ENCODE measurements at places on chromosomes 16 and 17. TPM values are rescaled to one million over a fixed set of nuclear protein-coding genes. Genes with fewer than 3 reads are reported as not detected.

TOX3 gene
- total RNA-seq, result not detected

DNA sequence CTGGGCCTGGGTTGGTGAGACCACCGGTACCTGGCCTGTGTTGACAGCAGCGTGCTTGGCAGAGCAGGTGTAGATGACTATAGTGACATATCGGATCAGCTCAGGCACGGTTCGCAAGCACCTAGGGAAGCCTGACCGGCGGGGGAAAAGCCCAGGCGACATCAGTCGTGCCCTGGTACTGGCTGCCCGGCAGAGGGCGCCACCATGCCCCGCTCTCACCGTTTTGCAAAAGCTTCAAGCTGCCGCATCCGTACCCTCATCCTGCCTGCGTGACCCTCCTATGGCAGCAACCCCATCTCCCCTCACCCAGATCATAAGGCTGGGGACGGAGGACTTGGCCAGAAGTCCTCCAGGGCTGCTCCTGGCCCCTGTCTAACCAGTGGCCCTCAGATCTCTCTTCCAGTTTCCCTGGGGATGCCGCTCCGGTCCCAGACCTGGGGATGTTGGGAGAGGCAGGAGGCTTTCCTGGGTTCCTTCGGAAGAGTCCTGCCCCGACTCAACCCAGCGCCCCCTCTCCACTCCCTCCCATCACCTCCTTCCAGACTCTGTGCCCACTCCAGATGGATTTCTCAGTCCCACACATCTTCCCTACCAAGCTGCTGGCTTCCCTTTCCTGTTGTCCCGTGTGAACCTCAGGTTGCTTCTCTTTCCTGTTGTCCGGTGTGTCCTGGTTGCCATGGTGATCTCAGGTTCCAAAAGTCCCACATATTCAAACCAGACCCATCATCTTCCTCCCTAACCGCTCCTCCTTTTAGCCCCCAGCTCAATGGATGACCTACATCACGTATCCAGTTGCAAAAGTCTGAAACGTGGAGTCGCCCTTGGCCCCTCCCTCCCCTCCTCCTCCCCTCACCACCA is 13.7 kb downstream of the ALOX12B start:
- no peak overlapping the region for H3K27ac ChIP-seq
- H3K4me1 ChIP-seq, result peaks cover 4% of the 10 kb centered on the region
- peak overlapping the region; percentile 57 for H3K4me3 ChIP-seq
- peaks cover 30% of the 10 kb centered on the region for H3K27me3 ChIP-seq
- H3K36me3 ChIP-seq, result no peaks in the 10 kb centered on the region

CKLF gene
- total RNA-seq, result 49.7 TPM

DNA sequence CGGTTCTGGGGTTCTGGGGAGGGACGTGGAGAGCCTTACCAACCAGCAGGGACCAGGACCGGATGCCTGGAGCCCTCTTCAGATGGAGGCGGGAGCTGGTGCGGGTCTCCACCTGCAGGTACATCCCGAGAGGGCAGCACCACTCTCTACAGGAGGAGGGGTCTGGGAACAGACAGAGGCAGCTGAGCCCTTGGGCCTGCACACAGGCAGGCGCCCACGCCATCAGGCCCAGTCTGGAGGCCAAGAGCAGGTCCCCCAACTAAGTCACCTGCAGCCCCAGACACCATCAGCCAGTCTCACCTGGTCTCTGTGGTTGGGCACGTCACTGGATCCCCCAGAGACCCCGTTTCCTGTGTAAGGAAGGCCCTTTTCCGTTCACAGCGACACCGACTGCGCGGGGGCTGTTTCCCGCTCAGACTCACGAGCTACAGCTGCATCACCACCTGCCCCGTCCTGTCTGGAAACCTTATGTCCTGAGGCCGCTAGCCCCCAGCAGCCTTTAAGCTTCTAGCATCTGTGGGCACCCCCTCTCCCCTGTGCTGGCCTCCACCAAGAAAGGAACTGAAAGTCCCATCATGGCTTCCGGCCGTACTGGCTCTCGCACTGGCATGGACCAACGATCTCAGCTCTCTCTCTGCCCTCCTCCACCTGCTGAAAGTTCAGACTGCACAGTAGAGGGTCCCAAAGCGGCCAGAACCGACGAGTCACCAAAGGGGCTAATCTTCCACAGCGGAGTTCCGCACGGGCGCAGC is 1.2 kb downstream of the CYBC1 start:
- no peak for DNase-seq
- H3K36me3 ChIP-seq, result no peaks in the 10 kb centered on the region
- no peak overlapping the region for H3K27ac ChIP-seq
- H3K4me3 ChIP-seq, result peak overlapping the region; percentile 87

NIP7 gene
- total RNA-seq, result 28.3 TPM
